ENCODE measurements at places on chromosomes 1 and 21.

DNA sequence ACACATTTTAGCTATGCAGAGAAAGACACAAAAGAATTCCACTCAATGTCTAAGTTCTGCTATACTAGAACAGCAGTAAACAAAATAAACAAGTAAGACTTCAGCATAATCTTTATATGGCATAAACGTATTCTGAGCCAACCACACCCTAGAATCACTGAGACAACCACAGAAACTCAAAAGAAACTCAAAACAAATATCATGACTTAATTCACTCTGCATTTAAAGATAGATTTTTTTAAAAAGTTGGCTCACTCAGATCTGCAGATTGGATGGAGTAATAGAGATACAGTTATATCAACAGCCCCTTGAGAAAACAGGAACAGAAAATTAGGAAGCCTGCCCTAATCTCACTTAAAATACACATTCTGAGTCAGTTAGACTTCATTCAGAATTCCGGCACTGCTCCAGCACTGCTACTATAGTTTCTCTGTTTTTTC, 95.0 kb downstream of the COL24A1 start:
- no peaks in the 10 kb centered on the region for H3K36me3 ChIP-seq
- DNase-seq, result no peak
- no peak overlapping the region for H3K27ac ChIP-seq
- no peaks in the 10 kb centered on the region for H3K27me3 ChIP-seq

DNA sequence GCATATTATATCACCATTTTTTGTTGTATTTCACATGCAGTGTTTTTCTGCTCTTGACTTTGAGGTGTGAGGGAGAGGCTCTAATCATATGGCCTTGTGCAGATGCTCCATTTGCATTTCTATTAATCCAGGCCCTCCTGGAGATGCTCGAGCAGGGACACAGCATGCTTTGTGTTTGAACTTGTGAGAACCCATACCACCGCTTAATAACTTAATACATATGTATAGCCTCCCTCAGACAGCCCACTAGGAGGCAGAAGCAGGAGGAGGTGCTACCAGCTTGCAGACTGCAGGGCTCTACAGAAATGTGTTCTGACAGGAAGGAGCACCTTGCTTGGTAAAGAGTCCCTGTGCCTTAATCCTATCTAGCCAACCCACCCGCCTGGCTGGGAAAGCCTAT, 155.2 kb downstream of the BARHL2 start:
- H3K4me3 ChIP-seq, result no peak overlapping the region
- H3K36me3 ChIP-seq, result no peaks in the 10 kb centered on the region
- no peak overlapping the region for H3K27ac ChIP-seq
- no peak for DNase-seq

DNA sequence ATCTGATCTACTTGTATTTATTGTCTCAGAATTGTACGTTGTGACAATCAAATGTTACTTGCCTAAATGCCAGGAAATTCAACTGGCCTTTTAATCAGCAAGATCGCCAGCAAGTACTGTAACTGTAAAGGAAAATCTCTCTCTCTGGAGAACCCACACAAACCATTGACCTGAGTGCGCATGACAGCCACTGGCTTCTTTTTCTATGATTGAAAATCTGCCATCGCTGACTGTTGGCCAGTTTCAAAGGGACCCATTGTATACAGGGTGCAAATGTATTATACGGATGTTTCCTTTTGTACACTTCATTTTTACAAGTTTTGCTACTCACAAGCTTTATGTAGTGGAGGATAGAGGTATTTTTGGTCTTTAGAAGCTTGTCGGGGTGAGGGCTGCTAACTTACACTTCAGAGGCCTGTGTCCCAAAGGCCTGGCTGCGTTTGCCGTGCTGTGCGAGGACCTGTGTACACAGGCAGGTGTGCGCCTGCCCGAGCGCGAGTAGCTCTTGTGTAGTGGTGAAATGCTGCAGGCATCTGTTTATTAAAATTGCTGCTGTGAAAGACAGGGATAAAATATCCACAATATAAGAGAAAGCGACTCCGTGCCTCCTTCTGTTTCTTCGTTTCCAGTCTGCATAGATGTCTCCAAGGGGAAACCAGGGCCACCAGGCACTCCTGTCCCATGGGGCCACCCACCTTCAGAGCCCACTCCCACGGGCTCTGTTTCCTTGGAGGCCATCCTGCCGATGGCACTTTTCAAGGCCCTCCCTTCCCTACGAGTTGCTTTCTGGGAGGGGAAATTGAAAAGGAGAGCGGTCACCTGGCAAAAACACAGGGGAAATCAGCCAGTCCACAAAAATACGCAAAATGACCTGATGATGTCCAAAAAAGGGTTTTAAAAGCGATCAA, 25.3 kb upstream of the TRAPPC10 start:
- H3K4me3 ChIP-seq, result no peak overlapping the region
- no peaks in the 10 kb centered on the region for H3K36me3 ChIP-seq
- no peaks in the 10 kb centered on the region for H3K27me3 ChIP-seq

DNA sequence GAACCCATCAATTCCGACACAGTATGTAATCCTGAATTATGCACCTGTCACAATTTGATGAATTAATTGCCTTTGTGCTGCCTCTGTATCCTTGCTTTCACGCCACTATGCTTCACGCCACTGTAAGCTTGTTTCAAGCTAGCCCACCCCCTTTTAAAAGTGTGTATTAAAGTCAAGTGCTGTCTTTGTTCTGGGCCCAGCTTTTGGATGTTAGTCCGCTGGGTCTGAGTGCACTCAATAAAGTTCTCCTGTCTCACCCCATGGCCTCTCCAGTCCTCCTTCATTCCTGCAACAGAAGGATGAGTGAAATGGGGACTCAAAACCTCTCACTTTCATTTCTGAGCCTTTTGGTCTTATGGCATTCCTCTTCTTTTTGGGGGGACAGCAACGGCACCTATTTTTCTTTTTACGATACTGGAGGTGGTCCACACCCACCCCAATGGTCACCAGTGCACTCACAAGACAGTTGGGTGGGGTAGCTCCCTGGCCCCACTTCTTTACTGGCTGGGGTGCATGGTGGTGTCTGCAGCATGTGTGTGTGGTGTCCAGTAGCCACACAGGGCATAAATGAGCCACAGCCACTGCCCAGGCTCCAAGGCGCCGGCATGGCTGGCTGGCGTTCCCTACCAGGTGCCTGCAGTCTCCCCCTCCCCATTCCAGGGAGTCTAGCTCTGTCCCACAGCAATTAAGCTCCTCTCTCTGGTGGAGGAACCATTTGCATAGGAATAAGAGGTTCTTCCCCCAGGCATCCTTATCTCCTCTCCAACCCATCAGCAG, 1.8 kb downstream of the THEM4 start:
- H3K36me3 ChIP-seq, result no peaks in the 10 kb centered on the region
- no peaks in the 10 kb centered on the region for H3K27me3 ChIP-seq
- no peak overlapping the region for H3K27ac ChIP-seq
- peaks cover 1% of the 10 kb centered on the region for H3K4me1 ChIP-seq

DNA sequence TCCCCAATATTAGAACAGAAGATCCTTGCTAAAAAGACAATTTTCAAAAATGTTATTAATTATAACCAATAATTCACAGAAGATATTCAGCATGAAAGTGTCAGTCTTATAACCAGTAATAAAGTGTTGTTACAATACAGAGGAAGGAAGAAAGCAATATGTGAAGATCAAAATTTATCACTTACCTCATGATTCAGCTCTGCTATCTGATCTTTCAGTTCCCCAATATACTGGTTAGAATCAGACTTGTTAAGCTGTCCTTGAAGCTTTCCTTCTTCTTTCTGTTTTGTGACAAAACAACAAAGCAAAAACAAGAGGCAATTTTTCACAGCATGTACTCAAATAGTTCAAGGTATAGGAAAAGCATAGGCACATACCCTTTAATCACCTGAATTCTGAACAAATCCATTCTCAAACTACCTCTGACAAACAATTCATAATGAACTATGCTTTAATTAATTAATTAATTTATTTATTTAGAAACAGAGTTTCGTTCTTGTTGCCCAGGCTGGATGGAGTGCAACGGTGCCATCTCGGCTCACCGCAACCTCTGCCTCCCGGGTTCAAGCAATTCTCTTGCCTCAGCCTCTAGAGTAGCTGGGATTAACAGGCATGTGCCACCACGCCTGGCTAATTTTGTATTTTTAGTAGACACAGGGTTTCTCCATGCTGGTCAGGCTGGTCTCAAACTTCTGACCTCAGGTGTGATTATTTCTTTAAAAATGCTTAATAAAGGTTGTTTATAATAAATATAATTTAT, 76.9 kb upstream of the GFI1 start:
- no peaks in the 10 kb centered on the region for H3K27me3 ChIP-seq
- no peak overlapping the region for H3K27ac ChIP-seq
- H3K4me3 ChIP-seq, result no peak overlapping the region
- no peak for DNase-seq

DNA sequence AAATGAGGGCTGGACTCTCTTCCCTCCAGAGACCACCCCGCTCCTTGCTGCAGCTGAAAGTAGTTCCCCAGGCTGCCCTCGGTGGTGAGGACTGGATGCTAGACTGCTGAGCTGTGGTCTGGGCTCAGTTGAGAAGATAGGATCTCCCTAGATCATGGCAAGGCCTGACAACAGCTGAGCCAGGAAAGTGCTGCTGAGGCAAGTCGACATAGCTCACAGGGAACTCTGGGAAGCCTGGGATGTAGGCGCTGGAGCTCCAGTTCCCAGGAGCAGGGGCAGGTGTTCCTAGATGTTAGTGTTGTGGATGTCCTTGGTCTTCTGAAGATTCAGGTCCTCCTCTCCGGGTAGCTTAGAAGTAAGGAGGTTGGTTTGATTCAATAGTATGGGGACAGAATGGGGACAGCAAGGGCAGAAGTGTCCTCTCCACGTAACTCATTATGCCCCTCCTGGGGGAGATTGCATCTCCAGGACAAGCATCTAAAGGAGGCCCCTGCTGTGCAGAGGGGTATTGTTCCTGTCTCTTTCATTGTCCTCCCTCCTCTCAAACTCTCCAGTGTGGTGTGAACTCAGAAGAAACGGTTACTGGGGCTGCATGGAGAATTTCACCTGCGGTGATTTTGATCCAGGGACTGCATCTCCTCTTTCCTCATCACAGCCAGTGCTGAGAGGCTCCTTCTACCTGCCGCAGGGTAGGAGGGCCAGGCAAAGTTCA, 3.7 kb downstream of the CYB561D1 start:
- peak overlapping the region; percentile 56 for H3K27ac ChIP-seq
- no peak for DNase-seq
- H3K4me1 ChIP-seq, result peaks cover 21% of the 10 kb centered on the region
- H3K4me3 ChIP-seq, result no peak overlapping the region

DNA sequence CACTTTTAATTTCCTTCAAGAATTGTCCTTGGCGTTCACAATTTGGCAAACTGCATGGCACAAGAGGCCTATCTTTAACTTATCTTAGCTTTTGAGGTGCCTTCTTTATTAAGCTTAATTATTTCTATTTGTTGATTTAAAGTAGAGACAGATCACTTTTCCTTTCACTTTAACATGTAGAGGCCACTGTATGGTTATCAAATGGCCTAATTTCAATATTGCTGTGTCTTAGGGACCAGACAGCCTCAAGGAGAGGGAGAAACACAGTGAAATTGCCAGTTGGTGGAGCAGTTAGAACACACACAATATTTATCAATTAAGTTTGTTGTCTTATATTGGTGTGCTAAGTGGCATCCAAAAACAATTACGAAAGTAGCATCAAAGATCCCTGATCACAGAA, 1013.9 kb downstream of the KCNT2 start:
- no peaks in the 10 kb centered on the region for H3K4me1 ChIP-seq
- no peaks in the 10 kb centered on the region for H3K27me3 ChIP-seq
- no peak overlapping the region for H3K27ac ChIP-seq

DNA sequence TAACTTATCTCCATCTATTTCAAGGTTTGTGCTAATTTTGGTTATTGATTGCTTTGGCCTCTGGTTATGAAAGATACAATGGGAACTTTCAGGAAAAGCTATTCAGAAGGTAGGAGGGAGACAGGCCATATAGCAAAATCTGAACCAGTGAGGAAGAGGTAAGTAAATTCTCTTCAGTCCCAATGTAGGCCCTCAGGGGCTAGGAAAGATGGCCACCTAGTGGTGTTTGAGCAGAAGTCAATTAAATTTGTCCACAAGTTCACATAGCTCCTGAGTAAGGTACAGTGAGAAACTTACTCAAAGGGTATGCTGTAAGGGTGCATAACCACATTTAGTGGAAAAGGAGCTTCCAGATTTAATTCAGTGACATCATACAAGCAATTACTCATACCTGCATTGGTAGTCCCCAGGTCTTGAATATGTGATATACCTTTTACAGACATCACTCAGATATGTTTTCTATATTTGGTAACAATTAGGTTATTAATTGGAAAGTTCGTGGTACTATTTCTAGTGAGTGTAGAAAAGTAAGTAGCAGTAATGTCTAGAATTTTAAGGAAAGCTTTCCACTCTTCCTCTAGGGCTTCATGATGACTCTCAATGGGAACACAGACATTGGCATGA, 21.4 kb upstream of the FMO1 start:
- H3K4me1 ChIP-seq, result peaks cover 1% of the 10 kb centered on the region
- H3K27ac ChIP-seq, result no peak overlapping the region
- H3K4me3 ChIP-seq, result no peak overlapping the region
- peak; percentile 32 for DNase-seq
- H3K27me3 ChIP-seq, result no peaks in the 10 kb centered on the region
- H3K36me3 ChIP-seq, result no peaks in the 10 kb centered on the region

DNA sequence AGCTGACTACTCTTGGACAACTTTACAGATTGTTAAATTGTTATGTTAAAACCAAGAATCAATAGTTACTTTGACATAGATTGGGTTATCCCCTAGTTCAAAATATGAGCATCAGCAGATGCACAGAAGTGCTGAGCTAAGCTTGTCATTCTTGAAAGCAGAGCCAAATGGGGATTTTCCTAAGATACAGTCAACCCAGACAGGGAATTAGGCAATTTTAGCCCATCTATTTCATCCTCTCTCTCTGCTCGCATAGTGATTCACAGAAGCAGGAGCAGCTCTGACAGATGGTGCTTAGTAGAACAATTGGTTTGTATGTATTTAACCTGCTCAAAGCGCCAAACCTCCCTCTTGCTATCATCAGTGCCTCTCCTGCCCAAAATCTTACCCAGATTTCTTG, 27.9 kb upstream of the PRRC2C start:
- no peak overlapping the region for H3K27ac ChIP-seq
- H3K27me3 ChIP-seq, result no peaks in the 10 kb centered on the region
- H3K36me3 ChIP-seq, result no peaks in the 10 kb centered on the region
- H3K4me3 ChIP-seq, result no peak overlapping the region
- H3K4me1 ChIP-seq, result no peaks in the 10 kb centered on the region
